NCI-H2171 treated with DMSO at 0.1 percent for 48 hours (cell line): ENCODE measurements at places on chromosomes 1 and 21.

GRCh38 chr1:51284487-51284954 is 45.8 kb downstream of the TTC39A start:
- peak; percentile 71 for DNase-seq

GRCh38 chr1:4684136-4684535 is 29.7 kb downstream of the AJAP1 start:
- no peak for DNase-seq

DNA sequence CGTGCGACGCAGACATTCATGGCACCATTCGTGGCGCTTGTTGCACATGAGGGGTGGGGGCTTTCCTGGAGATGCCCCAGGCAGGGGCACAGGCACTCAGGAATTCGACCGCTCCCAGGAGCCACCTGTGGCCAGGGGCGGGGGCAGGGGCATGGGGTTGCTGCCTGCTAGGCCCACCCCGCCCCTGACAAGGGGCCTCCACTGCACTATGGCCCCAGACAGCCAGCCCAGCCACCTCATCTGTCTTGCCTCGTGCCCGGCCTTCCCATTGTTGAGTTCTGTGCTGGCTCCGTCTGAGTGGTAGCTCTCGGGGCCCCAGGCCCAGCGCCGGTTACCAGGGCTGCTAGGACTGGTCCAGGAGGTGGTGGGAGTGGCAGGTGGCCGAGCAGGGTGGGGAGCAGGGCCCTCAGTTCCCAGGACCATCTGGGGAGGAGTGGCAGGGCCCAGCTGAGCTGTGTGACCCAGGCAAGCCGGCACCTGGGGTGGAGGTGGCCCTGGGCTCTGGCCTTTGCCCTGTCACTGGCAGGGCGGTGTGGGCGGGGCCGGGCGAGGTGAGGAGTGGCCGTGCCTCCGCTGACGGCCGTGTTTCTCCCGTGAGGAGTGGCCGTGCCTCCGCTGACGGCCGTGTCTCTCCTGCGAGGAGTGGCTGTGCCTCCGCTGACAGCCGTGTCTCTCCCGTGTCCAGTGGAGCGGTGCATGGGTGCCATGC is 1.9 kb downstream of the PLCH2 start:
- DNase-seq = no peak

DNA sequence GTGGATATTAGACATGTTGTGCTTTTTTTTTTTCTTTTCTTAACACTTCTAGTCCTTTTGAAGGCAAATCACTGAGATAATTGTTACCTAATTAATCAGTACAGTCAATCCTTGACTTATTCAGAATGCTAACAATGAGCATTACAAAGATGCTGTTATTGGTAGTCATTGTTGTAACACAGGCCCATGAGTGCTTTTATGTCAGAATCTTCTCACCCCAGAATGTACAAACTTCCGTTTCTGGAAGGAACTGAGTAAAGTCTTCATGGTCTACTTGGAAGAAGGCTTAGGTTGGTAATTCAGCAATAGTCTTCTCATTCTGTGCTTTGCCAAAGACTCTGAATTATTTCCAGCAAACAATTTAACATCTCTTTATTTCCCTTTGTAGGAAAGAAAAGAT is 3.1 kb downstream of the KCNK1 start:
- DNase-seq = no peak
